Stimulated activated naive B cell treated with anti-CD40 and anti-IgM and Interleukin-4, amounts not matched to agents 10 μg/mL and 1 μg/mL and 100 μg/mL, for 72 hours (primary cell): ENCODE measurements at places on chromosomes 3 and 15.

DNA sequence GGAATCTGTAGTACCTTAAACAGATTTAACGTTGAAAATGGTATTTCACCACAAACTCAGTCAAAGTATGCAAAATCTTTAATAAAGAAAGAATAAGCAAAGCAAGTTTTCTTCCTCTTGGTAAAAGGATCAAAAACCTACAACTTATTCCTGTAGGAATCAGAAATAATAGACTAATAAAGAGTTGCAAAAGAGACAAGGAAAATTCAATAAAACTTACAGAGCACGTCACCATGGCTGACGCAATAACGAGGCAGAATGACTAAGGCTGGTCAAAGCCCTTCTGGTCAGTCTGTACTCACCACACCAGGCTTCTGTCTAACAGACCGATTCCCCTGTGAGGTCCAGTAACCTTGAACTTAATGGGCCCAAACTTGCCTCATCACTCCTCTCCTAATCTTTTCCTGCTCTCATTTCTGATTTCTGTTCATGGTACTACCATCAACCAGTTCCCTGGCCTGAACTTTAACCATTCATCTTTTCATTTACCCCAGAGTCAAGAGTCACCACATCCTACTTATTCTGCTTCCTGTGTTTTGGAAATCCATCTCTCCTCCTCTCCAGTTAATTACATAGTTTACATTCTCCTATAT is 5.0 kb downstream of the MASP1 start:
- no peak for DNase-seq

DNA sequence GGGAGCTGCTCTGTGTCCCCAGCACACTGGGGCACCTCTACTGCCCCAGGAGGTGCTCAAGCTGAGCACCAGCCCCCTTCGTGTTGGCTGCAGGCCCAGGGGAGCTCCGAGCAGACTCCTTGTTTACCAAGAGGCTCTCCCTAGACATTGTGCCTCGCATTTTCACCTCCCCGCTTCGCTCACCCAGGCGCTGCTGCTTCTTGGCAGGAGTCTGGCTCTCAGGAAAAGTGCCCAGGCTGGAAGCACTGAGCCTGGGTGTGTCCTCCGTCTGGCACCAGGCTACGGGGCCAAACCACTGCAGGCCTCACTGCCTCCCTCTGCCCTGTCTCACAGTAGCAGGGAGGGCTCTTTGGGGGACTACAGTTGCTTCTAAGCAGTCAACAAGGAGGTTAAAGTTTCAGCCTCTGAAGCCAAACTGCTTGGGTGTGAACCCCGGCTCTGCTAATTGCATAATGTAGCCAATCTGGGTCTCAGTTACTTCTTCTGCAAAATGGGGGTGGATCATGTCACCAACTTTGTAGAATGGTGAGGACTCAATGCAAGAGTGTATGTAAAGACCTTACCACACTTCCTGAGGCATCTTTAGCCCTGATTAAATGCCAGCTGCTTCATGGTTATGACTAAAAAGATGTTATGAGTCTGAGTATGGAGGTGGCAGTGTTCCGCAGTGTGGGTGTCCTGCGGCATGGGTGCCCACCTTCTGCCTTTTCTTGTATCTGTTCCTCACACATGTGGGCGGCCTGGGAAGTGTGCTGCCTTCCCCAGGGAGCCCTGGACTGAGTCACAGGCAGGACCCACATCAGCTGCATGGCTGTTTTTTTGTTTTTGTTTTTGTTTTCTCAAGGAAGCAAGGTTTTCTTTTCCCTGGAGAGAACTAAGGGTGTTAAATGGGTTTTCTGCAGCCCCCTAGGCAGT is 88.9 kb downstream of the CLSTN2 start:
- DNase-seq, result no peak

DNA sequence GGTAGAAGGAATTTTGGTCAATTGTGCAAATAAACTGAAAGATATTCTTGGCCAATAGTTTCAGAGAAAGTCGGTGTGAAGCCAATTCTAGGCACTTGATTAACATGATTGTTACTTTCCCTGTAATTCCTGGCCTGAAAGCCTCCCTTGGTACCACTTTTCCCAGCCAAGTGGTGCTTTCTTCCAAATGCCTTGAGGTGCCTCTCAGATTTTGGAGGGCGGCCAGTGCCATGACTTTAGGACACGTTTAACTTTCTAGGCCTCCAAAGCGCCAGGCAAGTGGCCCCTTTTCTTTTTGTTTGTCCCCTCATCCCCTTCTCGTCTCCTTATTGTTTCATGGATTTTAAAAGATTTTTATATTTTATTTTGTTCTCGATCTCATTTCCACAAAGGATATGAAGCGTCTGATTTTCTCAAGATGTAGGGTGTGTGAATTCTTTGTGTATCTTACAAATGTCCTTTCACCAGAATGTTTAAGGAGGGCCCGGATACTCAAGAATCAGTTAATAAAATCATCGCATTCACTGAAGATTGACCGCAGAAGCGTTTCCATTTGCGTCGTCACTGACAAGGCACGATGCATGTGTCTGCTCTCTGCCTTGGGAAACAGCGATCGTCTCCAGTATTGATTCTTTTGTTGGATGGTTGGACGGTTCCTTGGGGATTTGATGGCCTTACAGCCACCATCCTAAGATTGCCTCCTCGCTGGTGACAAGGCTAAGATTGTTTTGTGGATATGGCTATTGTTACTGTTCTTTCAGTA is 87.8 kb downstream of the ASB7 start:
- no peak for DNase-seq

DNA sequence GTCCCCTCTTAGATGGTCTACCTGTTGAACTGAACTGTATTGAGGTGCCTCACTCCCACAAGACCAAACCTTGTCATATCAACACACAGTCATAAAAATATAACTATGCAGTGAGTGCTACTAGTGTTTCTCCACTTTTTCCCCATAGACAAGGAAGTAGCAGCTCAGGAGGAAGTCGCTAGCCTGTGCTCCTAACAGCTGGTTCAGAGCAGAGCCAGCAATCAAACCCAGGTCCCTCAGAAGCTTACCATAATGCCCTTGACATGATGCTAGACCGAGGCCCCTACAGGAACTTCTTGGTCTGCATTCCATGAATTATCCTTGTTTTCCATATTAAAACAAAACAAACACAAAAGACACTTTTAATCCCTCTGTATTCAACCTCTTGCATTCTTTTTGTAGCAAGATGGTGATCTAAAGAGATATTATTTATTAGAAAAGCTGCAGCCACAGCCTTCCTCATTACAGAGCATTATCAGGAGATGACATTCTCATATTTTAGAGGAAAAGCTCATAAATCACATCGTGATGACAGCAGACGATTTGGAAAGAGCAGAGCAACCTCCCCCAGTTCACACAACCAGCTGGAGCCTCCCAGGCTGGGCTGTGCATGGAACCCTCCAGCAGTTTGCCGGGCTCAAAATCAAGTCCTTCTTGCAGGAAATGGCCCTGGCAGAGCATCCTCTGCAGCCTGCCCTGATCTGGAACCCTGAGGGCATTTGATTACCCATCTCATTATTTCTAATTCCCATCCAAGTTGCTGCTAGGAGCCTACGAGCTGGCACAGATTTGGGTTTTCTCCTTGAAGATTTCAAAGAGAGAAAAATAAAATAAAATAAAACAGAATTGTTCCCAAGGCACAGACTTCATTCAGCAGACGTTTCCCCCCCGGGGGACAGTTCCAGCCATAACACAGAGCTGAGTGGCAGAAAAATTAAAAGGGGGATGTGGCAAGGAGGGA is 118.8 kb downstream of the SRGAP3 start:
- DNase-seq, result no peak

DNA sequence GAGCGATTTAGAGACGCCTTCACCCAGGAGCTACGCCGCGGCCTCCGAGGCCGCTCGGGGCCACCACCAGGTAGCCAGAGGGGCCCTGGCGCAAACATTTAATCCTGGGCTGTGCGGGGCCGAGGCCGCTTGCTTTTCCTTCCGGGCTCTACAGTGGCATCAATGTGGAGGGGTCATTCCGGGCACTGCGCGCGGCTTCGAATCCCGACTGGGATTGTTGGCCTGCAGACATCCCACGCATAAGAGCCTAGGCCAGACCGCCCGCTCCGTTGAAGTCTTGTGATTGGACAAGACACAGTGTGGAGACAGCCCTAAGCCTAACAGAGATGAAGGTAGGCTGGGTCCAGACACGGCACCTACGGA is 568 bp upstream of the NCBP2 start:
- DNase-seq, result no peak

DNA sequence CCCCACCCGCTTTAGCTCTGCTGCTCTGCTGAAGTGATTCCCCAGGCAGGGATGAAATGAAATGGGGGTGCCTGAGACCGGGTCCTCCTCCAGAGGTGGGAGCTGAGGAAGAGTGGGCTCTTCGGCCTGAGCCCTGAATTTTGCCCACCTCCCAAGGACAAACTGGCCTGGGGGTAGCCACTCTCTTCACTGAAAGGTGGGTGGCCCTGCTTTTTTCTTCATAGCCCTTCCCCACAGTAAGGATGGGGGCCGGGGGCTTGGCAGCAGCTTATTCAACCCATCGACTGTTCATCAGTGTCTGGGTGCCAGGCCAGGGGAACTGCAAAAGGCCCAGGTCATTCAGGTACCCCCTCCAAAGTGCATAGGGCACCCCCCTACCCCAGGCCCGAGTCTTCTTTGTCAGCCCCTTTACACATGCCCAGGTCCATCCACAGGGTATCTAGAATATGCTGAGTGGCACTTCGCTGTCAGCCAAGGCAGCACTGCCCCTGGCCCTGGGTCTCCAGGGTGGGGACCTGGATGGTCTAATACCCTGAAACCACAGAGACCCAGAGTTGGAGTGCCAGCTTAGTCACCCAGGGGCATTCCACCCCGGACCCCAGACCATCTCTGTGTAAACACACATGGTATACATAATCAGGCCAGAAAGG is 7.9 kb downstream of the SCN5A start:
- no peak for DNase-seq
